Keratinocyte (primary cell): ENCODE measurements at places on chromosomes 3 and 15.
A peak's percentile ranks its signal among the peaks of the same experiment; 100 is the strongest.

- no peak for DNase-seq
These were observed 79.2 kb upstream of the OCA2 start for GRCh38 chr15:28178290-28178689.

DNA sequence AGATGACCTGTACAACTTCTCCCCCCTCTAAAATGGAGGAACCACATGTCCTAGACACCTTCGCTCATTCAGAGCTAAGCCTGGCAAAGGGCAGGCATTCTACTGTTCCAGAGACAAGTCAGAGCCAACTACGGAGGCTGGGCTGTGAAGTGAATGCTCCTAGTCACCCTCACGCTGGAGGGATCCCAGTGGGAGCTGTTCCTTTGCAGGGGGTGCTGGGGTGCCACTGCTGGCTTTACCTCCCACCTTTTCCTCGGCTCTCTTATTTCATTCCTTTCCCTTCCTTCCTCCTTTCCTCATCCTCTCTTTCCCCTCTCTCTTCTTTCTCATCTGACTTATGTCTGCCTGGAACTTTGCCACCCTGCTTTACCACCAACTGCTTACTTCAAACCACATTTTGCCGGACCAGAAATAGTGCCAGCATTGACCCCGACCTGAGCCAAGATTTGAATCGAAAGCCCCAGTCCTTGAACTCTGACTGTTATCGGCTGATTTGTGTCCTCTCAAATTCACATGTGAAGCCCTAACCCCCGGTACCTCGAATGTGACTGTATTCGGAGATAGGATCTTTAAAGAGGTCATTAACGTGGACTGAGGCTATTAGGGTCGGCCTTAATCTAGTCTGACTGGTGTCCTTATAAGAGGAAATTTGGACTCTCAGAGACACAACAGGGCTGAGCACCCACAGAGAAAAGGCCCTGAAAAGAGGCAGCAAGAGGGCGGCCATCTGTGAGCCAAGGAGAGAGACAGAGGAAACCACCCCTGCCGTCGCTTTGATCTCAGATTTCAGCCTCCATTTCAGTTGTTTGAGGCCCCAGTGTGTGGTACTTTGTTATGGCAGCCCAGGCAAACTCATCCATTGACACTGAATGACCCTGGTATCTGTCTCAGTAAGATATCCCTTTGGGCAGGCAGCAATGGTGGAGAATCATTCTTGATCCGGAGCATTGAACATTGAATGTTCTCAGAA lies 31.3 kb upstream of the TBC1D21 start:
- no peak for DNase-seq

- DNase-seq: no peak
These were observed 60.0 kb downstream of the CHST2 start for GRCh38 chr3:143179603-143180002.

DNA sequence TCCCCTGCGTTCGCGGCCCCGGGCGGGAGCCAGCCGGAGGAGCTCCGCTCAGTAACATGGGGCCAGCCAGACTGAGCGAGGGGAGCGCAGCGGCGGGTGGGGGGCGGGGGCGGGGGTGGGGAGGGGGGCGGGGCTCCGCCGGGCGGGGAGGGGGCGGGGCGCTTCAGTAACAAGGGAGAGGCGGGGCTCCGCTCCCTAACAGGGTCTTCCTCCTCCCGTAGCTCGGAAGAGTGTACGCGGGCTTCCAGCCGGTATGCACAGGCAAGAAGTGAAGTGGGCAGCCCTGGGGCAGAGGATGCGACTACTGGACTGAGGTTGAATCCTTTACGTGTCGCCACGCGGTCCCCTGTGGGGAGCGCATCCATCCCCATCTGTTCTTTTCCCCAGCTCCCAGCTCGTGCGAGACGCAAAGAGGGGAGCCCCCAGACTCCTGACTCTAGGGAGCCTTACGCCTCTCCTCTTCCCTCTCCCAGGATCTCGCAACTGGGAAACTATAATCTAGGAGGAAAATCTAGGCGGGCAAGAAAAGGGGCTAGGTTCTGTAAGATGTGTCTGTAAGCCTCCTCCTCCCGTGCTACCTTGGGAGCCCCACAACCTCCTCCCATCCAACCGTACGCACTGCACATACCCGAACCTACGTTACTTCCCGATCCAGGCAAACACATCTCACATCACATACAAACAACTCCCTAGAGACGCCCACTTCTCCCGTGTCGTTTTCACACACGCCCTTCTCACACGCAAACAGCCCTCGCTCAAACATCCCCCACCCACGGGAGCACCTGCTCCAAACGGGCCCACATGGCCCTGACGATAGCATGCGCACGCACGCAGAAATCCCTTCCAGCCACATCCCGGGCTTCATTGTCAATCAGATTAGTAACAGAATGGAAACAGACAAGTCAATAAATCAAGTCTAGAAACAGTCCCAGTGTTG lies at the start of gene SHF:
SHF (minus strand) TSS at position 73 of the 937 bp plus-strand sequence; CDS start at position 58, 15 bp downstream.
- no peak for DNase-seq

DNA sequence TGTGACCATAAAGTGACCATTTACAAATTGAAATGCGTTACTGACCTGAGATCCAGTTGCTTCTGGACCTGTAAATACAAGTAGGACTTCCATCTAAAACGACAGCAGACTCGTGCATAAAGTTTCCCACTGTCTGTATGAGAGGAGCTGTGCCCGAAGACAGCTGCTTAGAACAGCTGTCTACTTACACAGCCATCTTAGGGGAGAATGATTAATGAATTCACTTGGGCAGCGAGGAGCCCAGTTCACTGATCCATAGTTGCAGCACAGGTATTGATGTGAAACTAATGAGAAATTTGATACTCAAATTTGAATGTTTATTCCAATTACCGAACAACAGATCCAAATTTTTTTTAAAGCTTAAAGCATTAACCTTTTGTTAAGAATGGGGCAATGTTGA lies 748.1 kb downstream of the NR2F2 start:
- DNase-seq: no peak

DNA sequence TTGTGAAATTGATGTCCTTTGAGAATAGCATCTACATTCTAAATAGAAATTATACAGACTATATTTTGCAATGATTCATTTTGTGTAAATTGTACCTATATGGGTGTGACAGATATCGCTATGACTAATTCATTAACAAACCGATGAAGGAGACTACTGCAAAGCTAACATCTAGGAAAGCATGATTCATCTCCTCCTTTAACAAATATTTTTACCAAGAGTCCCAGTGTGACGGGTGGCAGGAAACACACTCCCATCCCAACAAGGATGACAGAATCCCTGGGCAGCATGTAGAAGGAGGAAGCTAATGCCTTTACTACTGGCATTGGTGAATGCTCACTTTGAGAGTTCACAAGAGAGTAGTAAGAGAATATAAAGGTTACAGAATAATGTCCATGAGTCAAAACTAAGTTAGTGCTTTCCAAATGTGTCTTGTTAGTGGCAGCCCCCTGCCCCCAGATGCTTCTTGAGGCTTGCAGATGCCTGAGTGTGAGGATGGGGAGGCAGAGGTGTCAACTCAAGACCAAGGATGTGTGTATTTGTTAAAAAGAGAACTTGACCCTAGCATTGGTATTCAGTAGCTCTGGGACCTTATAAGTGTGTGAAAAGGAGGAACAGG lies 180.6 kb downstream of the FMN1 start:
- peak; percentile 50 for DNase-seq

DNA sequence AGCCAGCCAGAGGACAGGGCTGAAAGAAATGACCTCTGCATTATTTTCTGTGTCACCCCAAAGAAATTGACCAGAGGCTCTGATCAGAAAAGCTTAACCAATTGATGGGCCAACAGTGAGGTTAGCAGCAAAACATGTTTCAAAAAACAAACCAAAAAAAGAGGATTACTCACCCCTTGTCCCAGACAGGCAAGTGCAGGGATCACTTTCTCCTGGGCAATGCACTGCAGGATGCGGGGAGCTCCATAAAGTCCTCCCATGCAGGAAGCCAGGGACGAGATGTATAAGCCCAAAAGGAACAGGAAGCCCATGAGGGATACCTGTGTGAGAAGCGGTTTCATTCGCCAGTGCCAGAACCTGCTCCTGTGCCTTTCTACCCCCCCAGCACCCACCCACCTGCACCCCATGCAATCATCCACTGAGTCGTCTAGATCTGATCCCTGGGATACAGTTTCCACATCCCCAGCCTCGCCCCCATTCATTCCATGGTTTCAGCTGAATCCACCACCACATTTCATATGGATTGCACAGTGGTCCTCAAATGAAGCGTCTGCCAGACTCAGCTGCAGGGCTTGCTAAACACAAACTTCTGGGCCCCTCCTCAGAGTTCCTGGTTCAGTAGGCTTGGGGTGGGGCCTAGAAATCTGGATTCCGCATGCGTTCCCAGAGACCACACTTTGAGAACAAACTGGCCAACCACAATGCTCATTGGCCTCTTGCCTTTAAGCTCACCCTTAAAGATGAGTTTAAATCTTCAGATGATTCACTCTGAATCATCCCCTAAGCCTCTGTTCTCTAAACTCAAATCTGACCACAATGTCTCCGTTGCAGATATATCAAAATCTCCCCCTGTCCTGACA lies 54.4 kb upstream of the HEG1 start:
- DNase-seq: peak; percentile 71

DNA sequence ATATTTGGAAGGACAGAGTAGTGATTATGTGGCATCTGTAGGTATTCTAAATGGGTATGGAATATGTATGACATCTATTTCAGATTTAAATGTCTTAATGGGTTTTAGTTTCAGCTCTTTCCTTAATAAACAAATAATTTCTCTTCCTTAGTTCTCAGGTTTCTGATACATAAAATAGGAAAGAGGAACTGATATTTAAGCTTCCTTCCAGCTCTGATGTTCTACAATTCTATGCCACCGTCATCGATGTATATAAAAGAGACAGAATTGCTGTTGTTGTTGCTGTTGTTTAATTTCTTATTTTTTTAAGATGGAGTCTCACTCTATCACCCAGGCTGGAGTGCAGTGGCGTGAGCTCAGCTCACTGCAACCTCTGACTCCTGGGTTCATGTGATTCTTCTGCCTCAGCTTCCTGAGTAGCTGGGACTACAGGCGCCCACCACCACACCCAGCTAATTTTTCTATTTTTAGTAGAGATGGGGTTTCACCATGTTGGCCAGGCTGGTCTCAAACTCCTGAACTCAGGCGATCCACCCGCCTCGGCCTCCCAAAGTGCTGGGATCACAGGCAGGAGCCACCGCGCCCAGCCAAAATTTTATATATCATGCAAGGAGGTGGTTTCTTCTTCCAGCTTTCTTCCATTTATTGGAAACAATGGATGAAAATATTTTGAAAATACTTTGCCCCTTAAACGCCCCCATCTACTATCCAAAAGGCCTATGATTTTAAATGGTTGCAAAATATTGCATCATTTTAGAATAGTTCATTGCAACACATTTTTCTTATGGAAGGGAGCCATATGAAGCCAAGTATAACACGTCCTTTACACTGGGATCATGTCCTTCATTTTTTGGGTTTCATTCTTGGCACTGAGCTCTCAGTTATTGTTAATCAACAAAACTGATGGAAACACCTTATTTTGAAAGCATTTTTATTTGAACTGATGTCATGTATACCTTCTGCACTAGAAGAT lies 13.9 kb upstream of the C15orf61 start:
- DNase-seq: no peak

- peak; percentile 26 for DNase-seq
These were observed 86.6 kb downstream of the HMG20A start for GRCh38 chr15:77507143-77507897.

DNA sequence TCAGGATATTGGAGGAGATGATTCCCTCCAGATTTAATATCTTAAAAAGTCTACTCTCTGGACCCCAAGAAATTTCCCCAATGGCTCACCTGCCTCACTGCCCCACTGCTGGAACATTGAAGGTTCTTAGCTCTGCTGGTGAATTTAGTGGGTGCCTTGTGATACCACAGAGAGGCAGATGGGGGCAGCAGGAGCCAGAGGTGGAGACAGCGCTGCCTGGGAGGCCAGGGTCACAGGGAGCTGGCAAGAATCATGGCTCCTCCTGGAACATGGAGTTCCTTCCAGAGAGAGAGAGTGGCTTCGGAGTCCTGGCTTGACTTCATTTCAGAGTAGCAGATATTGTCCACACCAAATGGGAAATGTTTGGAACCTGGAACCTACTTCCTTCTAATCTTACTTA lies 263.5 kb upstream of the CFAP20DC start:
- DNase-seq: no peak

DNA sequence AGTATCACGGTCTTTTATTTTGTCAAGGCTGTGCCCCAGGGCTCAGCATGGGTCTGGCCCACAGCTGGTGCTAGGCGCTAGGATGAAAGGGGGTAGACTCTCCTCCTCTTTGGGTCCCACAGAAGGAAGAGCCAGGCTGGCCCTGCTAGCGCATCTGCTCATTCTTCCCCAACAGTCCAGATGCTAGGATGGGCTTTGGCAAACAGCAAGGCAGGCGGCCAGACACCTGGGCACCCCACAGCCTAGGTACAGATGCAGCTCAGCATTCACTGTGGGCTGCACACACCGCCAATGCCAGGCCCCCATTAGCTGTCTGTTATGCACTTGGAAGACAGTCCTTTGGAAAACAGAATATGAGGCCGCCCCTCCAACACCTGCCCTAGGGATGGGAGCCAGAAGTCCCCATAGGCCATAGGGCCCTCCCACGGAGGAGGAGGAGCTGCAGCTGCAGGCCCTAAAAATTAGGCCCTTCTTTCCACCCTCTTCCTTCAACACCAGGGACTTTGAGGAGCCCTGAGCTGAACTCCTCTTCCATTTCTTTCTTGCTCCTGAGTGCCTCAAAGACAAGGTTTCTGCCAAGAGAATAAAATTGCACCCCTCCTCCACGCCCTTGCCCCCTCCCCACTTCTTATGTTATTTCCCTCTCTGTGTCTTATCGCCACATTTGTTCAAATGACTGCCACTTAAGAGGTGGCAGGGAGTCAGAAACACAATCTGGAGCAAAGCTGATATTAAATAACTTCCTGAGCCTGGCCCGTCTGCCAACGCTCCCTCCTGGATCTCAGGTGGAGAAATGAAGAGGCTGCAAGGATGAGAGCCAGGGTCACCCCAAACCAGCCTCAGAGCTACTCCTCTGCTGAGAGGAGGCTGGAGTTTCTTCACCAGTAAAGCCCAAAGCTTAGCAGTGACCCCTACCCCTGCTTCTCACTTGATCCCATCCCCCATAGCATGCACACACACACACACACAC lies 13.7 kb downstream of the NTRK3 start:
- DNase-seq: no peak

DNA sequence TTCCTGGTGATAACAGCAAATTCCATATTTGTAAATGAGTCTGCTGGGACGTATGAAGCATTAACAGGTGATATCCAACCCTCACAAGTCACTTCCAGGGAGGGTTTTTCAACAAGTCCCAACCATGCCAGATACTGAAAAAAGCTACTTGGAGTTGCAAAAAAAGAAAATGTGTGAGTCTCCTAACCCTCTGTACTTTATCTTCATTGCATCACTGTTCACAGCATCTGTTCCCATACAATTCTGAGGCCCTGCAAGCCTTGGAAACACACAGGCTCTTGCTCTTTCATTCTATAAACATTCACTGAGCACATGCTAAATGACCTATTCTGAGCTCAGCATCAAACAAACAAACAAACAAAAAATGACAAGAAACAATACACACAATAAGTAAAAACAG lies 120.8 kb downstream of the RFTN1 start:
- no peak for DNase-seq

- DNase-seq: no peak
These were observed 127.0 kb upstream of the ROBO2 start for GRCh38 chr3:76912841-76913383.

- DNase-seq: no peak
These were observed 3.8 kb upstream of the PLXNA1 start for GRCh38 chr3:126979046-126979628.
